ENCODE measurements at places on chromosomes 1 and 21.

DNA sequence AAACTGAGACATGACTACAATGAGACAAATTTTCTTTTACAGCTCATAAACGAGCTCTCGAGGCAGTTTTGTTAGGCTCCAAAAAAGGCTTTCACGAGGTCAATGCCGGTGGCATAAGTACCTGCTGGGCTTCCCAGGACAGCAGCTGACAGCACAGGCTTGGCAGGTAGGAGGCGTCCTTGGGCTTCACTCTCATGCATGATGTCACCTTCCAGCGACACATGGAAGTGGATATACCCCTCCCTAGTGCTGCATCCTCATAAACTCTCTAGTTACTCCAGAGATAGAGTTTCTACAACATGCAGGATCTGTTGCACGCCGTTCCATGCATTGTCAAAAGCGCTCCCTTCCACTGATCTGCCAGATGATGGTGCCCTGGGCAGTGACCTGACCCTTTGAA lies 112.5 kb upstream of the PAXBP1 start:
- no peak for DNase-seq

DNA sequence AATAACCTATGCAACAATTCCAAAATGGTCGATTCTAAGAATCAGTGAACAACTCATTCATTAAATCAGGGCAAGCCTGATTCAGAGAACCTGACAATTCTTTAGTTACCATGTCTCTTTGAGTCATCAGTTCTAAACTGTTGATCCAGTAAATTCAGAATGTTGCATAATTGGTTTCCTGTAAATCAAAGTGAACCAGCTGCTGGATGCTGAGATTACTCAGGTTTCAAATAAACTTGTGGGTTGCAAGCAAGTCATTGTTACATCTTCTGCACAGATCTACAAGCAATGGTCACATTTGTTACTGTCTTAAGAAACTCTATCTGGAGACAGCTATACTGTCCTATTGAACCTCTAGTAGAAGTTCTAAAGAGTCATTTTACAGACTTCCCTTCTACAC lies 16.5 kb downstream of the PLA2G2D start:
- DNase-seq = peak; percentile 33

- DNase-seq = no peak
Measured at GRCh38 chr21:37322084-37322483, 44.5 kb upstream of the DYRK1A start.

DNA sequence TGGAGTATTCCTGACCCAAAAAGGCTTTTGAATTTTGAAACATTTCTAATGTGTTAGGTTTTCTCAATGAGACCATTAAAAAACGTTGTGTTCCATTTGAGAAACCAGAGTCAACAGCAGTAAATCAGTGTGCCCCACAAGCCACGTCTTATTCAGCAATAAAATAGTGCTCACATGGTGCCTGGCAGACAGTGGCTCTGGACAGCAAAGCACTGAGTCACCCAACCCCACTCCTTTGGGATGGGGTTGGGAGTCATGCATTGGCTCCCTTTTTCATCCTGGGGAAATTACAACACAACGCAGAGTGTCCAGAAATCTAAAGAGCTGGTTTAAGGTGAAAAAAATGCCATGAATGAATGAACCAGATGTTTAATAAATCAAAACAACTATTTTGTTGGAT lies 46.5 kb downstream of the KCNJ15 start:
- DNase-seq = peak; percentile 75

DNA sequence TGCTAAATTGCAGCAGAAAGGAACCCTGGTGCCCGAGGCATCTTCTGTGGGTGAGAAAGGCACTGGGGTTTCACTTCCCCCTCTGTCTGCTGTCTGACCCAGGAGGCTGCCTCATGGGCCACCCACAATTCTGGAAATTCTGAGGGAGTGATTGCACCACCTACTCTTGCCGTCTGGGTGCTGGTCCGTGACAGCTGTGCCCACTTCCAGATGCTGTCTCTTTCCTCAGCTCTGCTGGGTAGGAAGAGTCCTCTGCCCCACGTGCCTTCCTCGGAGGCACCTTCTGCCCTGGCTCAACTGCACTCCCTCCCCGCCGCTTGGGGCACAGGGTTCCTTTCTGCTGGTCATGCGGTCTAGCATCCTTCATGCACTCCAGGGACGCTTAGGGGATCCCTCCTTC lies 96.3 kb downstream of the ARHGEF10L start:
- no peak for DNase-seq

DNA sequence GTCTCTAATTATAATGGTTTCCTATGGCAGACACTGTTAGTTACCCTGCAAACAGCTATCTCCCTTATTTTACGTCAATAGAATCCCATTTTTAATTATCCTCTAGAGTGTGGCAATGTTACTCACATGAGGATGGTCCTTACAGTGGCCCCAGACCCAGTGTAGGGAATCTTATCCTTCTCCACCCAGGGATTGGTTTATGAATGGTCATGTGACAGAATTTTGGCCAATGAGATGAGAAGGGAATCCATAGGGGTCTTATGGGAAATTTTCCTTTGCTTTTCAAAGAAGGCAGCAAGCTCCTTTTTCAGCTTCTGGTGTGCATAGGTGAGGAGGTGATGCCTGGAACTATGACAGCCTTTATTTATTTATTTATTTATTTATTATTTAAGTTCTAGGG lies 59.0 kb upstream of the HUNK start:
- DNase-seq = no peak
